ENCODE measurements at places on chromosomes 3 and 15. TPM values are rescaled to one million over a fixed set of nuclear protein-coding genes. Genes with fewer than 3 reads are reported as not detected.

DNA sequence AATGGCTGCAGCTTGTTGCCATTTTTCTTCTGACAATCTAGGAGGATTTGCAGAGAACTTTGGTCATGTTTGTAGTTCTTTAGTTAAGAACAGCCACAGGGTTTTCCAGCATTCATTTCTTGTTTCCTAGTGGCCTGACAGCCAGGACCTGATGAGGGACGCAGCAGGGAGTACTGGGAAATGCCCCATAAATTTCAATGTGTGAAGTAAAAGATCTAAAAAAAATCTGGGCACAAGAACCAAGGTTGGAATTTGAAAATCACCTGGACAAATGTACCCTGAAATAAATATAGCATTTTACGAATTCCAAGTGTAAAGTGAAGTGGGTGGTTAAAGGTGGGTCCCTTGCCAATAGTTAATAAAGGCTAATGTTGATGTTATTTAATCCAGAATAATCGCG, 195.0 kb downstream of the ZIC1 start:
- no peak overlapping the region for H3K4me3 ChIP-seq
- no peak overlapping the region for H3K27ac ChIP-seq
- no peak for DNase-seq
- H3K36me3 ChIP-seq = no peaks in the 10 kb centered on the region
- H3K27me3 ChIP-seq = no peaks in the 10 kb centered on the region

- peaks cover 12% of the 10 kb centered on the region for H3K27me3 ChIP-seq
- no peak overlapping the region for H3K27ac ChIP-seq
- H3K36me3 ChIP-seq = no peaks in the 10 kb centered on the region
These were observed 48.4 kb downstream of the TMEM45A start for GRCh38 chr3:100540791-100541334.

DNA sequence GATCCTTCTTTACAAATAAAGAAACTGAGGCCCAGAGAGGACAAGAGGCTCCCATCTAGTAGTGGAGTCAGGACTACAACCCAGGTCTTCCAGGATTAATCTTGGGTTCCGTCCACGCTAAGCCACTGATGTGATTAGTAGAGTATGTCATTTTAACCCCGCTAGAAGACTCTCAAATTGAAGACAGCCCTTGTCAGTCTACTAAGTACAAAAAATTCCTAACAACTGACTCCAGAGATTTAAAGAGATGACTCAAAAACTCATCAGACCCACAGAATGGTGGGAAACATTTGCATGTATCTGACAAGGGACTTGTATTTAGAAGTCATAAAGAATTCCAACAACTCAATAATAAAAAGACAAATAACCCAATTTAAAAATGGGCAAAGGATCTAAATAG, 145.3 kb downstream of the CNTN3 start:
- H3K4me1 ChIP-seq = no peaks in the 10 kb centered on the region
- H3K27me3 ChIP-seq = no peaks in the 10 kb centered on the region
- no peak overlapping the region for H3K4me3 ChIP-seq
- H3K27ac ChIP-seq = no peak overlapping the region
- DNase-seq = no peak

GRCh38 chr15:47689660-47690059, 27.6 kb upstream of the SEMA6D start:
- no peak for DNase-seq
- no peak overlapping the region for H3K4me3 ChIP-seq
- H3K27me3 ChIP-seq = no peaks in the 10 kb centered on the region
- no peaks in the 10 kb centered on the region for H3K4me1 ChIP-seq

- DNase-seq = no peak
- H3K27ac ChIP-seq = no peak overlapping the region
- H3K4me1 ChIP-seq = no peaks in the 10 kb centered on the region
- no peaks in the 10 kb centered on the region for H3K36me3 ChIP-seq
- peaks cover 2% of the 10 kb centered on the region for H3K27me3 ChIP-seq
These were observed 175.4 kb upstream of the NR2E3 start for GRCh38 chr15:71634820-71635560.

SPTSSB gene
- total RNA-seq = not detected

- H3K27me3 ChIP-seq = peaks cover 7% of the 10 kb centered on the region
- DNase-seq = no peak
- H3K36me3 ChIP-seq = peaks cover 3% of the 10 kb centered on the region
- H3K27ac ChIP-seq = no peak overlapping the region
These were observed 37.0 kb upstream of the GCSAM start for GRCh38 chr3:112170046-112170445.

DNA sequence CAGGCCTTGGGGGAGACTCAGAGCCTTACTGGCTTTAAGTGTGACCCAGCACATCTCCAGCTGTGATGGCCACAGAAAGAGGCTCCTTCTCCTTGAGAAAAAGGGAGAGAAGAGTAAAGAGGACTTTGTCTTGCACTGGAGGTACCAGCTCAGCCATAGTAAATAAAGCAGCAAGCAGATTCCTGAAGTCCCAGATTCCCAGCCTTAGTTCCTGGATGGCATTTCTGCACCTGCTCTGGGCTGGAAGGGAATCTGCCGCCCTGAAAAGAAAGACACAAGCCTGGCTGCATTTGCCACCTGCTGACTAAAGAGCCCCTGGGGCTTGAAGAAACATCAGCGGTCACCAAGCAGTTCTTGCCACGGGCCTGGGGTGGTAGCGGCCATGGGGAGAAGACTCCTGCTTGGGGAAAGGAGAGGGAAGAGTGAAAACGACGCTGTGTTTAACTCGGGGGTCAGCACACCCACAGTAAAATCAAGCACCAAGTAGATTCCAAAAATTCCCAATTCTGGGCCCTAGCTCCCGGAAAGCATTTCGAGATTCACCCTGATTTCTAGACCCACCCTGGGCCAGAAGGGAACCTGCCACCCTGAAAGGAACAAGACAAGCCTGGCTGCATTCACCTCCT, 24.2 kb upstream of the TNK2 start:
- H3K4me1 ChIP-seq = no peaks in the 10 kb centered on the region
- DNase-seq = no peak
- H3K27ac ChIP-seq = no peak overlapping the region
- no peak overlapping the region for H3K4me3 ChIP-seq
- H3K36me3 ChIP-seq = no peaks in the 10 kb centered on the region
- H3K27me3 ChIP-seq = no peaks in the 10 kb centered on the region
